SK-N-DZ (cell line): ENCODE measurements at places on chromosomes 3 and 15.

DNA sequence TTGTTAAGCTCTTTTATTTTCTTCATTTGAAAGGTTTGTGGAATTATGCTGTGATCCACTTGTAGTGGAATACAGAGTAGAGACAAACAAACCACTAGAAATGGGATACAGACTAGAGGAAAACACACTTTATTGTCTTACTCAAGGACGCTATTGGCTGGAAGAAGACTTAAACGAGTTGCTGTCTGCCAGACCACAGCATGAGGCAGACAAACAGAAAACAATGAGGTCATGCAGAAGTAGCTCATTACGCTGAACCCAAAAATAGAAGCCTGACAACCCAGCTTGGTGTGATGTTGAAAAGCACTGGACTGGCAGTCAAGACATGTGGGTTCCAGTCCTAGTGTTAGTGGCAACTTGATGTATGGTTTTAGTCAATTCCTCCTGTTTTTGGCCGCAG is 62.4 kb upstream of the P3H2 start:
- no peak for DNase-seq

GRCh38 chr3:128923576-128923975 is 44.2 kb downstream of the ACAD9 start:
- DNase-seq = no peak

- DNase-seq = no peak
These were observed 186.9 kb downstream of the FOXB1 start for GRCh38 chr15:60191016-60191415.

DNA sequence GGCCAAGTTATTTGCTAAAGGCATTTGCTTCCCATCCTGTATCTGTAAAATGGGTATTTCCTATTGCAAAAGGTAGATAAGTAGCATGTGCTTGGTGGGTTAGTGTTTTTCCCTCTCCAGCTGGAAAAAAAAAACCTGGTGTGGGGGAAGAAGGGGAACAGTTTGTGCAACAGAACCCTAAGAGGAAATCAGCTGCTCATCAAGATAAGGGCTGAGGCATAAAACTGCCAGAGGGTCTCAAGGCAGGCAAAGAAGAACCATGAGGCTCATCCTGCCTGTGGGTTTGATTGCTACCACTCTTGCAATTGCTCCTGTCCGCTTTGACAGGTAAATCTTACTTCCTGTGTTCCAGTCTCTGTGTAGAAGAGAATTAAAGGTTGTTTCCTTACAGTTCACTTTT is at the start of gene CPA3:
CPA3 (plus strand) TSS at position 248 of the 400 bp plus-strand sequence; CDS start at position 260, 12 bp downstream.
- DNase-seq = no peak

DNA sequence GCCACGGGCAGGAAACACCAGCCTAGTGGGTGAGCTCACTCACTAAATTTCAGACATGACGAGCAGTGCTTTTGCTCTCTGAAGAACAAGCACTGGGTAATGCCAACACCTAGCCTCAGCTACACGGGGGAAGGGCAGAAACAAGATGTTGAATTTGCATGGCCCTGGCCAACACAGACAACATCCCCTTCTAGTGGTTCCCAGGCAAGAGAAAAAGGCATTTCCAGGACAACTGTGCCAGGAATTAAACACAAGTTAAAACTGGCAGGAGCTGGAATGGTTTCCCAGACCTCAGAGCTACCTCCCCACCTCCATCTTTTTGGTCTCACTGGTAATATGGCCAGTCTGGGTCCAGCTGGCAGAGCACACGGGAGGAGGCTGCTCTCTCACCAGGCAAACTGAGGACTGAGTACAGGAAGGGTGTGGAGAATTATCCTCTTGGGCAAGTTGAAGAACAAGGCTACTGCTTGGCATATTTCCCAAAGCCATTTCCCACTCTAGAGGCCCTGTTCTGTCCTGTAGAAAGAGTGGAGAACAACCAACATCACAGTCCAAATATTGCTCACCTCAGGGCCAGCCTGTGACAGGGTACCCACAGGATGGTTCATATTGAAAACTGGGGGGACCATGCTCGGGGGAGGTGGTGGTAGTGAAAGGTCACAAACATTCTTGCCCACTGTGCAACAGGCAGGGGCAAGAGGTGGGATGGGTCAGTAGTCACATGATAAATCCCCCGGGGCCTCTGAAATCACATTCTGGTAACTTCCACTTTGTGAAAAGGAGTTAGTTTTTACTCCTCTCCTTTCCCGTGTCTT is 26.5 kb downstream of the TSPAN3 start:
- DNase-seq = no peak

GRCh38 chr3:98730338-98730737 is 32.8 kb upstream of the ST3GAL6 start:
- DNase-seq = no peak

DNA sequence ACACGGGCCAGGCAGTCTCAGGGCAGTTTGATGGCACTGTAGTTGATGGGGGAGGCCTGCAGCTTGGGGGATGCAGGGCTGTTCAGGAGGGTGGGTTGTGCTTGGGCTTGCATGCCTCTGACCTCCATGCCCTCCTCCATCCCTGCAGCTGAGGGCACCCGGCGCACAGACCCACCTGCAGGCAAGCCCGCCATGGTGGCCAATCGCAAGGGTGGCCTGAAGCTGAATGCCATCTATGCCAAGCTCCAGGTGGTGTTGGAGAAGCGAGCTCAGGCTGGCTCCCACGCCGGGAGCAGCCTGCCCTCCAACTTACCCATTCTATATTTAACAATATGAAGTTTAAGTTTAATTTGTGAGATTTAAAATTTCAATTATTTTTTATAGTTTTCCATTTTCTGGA is 228.7 kb upstream of the DPH6 start:
- DNase-seq = no peak

DNA sequence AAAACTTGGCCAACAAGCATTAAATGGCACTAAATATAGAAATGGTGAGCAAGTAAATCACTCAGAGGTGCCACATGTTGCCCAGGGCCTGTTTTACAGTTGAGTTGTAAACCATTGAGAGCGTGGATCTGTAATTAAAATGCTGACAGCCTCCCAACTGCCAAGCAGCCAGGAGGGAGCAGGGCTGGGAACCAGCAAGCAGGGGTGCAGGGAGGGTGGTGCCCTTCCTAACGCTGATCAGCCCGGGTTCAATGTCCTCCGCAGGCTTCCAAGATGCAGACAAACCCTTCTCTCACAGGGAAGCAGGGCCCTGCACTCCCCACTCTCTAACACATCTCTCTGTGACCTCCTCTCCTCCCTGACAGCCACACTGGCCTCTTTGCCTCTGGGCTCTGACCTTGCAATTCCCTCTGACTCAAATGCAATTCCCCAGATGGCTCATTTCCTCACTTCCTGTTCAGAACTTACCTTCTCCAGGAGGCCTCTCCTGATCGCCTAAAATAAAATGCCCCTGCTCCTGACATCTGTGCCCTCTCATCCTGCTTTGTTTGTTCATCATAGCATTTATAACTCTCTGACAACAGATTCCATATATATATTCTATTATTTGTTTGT is 40.0 kb downstream of the WNT7A start:
- DNase-seq = no peak

- DNase-seq = no peak
These were observed 45.4 kb downstream of the HEG1 start for GRCh38 chr3:125010393-125010792.

GRCh38 chr3:149214702-149215101 is 6.9 kb downstream of the CP start:
- DNase-seq = no peak

- no peak for DNase-seq
These were observed 1.1 kb upstream of the PLD1 start for GRCh38 chr3:171811295-171811912.

DNA sequence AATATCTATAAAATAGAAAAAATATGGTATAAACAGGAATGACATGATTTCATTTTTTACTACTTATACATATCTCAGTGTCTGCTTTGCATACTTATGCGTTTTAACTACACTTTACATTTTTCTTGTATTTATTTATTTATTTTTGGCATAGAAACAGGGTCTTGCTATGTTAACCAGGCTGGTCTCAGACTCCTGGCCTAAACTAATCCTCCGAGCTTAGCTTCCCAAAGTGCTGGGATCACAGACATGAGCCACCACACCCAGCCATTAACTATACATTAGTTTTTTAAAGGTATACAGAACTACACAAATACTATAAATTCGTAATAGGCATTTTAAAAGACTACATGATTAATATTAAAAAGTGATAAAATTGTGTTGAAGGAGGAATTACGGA is 9.1 kb downstream of the ADAM10 start:
- DNase-seq = no peak

DNA sequence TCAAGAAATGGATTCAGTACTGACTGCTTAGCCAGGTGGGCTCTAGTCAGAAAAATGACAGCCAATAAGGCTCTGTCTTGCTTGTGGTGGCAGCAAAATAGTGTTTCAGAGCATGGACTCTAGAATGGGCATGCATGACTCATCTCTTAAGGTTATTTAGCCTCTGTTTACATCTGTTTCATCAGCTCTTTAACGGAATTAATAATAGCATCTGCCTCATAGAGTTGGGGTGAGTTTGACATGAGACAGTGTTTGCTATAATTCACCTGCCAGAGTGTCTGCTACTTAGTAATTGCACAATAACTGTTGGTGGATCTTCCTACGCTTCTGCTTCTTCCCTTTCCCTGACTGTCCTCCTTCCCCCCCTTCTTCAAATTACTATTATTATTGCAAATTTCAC is 350.4 kb upstream of the SEMA6D start:
- no peak for DNase-seq
